ENCODE measurements at places on chromosomes 3 and 15. TPM values are rescaled to one million over a fixed set of nuclear protein-coding genes. Genes with fewer than 3 reads are reported as not detected.

DNA sequence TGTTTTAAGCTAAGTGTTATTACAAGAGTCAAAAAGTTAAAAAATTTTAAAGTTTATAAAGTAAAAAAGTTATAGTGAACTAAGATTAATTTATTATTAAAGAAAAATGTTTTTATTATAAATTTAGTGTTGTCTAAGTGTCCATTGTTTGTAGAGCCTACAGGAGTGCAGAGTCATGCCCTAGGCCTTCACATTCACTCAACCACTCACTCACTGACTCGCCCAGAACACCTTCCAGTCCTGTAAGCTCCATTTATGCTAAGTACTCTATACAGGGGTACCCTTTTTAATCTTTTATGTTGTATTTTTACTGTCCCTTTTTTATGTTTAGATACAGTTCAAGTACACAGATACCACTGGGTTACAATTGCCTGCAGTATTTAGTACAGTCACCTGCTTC lies 37.2 kb downstream of the EEFSEC start:
- no peak overlapping the region for H3K27ac ChIP-seq
- H3K36me3 ChIP-seq, result no peaks in the 10 kb centered on the region
- DNase-seq, result no peak
- H3K4me1 ChIP-seq, result no peaks in the 10 kb centered on the region

GRCh38 chr3:170914212-170914611 lies 5.8 kb upstream of the EIF5A2 start:
- H3K27ac ChIP-seq, result no peak overlapping the region
- no peaks in the 10 kb centered on the region for H3K4me1 ChIP-seq
- no peak overlapping the region for H3K4me3 ChIP-seq
- H3K36me3 ChIP-seq, result no peaks in the 10 kb centered on the region

GRCh38 chr3:32471246-32471645 lies 31.4 kb downstream of the CMTM6 start:
- no peak overlapping the region for H3K27ac ChIP-seq
- no peak for DNase-seq
- H3K27me3 ChIP-seq, result no peaks in the 10 kb centered on the region

ATP10A gene
- total RNA-seq, result 1.5 TPM

GNAT1 gene
- total RNA-seq, result not detected

WNT7A gene
- 0.08 TPM for total RNA-seq

STXBP5L gene
- not detected for total RNA-seq
